NCI-H82 (cell line): ENCODE measurements at places on chromosomes 5 and 9.
A peak's percentile ranks its signal among the peaks of the same experiment; 100 is the strongest.

- DNase-seq: peak; percentile 61
These were observed 197.6 kb downstream of the KDM4C start for GRCh38 chr9:6955251-6955921.

GRCh38 chr9:84886866-84887265, 217.3 kb downstream of the NTRK2 start:
- no peak for DNase-seq

DNA sequence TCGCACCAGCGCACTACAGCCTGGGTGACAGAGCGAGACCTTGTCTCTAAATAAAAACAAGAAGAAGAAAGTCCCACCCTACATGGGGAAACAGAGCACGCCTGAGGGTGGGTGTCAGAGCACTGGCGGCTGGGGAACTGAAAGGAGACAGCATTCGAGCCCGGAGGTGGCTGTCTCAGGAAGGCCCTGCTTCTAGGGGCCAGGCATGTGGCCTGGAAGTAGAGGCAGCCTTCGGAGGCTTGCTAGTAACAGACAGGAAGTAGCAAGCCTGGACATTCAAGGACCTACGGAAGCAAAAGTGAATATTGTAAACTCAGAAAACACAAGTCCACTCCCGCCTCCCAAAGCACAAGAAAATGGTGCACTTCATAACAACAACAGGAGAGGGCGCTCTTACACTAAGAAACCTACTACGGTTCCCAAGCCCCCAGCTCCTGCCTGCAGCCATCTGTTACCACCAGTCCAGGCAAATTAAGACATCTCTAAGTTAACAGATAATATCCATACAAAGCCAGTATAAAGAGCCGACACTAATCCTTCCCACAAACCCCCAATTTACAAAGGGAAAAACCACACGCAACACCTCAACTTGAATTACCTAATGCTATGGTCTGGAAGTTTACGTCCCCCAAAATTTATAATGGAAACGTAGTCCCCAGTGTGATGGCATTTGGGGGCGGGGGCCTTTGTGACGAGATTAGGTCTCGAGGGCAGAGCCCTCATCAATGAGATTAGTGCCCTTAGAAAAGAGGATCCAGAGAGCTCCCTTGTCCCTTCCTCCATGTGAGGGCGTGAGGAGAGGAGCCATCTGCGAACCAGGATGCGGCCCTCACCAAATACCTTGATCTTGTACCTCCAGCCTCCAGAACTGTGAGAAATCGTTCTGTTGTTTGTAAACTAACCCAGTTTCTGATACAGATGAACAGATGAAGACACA, 7.7 kb downstream of the RASGEF1C start:
- DNase-seq: peak; percentile 96

- no peak for DNase-seq
These were observed 67.5 kb upstream of the IRX2 start for GRCh38 chr5:2818936-2819335.

DNA sequence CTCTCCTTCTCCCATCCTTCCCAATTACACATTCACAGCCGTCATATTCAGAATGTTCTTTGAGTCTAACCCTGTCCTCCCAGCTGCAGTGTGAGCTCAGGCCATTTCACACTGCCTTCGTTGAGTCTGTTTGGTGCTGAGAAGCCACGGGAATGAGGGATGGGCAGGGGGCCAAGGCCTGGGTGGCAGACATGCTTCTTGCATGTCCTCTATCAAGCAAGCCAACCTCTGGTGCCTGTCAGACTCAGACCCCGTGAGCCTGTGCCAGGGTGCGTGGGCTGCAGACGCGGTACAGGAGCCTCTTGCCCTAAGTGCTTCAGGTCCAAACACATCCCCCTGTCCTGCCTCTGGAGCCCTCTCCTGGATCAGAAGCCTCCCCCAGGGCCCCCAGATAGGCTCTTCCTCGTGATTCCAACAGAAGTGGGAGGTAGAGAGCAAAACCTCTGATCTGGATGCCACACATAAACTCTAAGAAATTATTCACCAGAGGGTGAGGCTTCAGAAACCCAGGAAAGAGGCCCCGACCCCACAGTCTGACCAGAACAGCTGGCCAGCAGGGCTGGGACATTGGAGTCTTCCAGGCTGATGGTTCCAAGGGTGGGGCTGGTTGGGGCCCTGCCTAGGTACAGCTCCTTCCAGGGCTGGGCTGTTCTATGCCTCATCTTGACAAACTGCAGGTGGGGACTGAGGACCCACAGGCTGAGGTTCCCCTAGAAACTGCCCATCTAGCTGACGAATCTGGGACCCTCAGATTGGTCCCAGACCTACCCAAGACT, 46.7 kb upstream of the CDKN2AIPNL start:
- DNase-seq: no peak

GRCh38 chr9:93960971-93961841, 6.1 kb upstream of the BARX1 start:
- DNase-seq: no peak

- no peak for DNase-seq
These were observed 69.5 kb upstream of the RAD23B start for GRCh38 chr9:107213561-107214028.

GRCh38 chr5:150320044-150320613, 17.4 kb upstream of the ARSI start:
- DNase-seq: peak; percentile 53

GRCh38 chr5:102971676-102972293, 148.2 kb downstream of the GIN1 start:
- peak; percentile 46 for DNase-seq

GRCh38 chr5:40001796-40002195, 577.0 kb upstream of the DAB2 start:
- no peak for DNase-seq

DNA sequence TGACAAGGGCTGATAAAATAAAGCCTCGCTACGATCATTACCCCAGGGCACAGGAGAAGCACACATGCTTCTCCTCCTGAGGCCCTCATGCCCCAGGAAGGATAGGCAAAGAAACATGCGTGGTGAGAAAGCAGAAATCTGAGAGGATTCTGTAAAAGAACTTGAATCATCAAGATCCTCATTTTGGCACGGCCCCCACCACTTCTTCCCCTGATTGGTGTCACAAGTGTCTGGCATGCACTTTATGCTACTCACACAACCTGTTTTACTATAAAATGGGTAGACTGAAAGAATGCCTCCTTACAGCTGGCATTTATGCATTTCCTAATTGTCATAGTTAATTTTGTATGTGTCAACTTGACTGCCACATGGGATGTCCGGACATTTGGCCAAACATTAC, 32.1 kb downstream of the PCA3 start:
- no peak for DNase-seq

DNA sequence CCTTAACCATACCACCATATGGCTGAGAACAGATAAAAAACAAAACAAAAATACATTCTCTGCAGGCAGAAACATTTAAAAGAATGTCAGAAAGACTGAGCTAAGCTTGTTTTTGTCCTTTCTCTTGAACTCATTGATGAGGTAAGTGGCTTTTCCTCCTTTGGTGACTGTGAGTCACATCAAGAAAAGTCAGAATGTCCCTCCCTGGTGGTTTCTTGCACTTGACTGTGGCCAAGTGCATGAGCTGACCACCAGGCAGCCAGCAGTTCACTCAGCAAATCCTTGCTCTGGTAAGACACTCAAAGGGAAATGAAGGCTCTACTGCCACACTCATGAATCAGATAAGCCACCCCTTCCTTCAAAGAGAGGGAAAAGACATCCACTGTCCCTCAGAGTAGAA, 970.9 kb downstream of the TAF11L14 start:
- no peak for DNase-seq

GRCh38 chr5:124825250-124825982, 79.0 kb upstream of the ZNF608 start:
- DNase-seq: peak; percentile 88

DNA sequence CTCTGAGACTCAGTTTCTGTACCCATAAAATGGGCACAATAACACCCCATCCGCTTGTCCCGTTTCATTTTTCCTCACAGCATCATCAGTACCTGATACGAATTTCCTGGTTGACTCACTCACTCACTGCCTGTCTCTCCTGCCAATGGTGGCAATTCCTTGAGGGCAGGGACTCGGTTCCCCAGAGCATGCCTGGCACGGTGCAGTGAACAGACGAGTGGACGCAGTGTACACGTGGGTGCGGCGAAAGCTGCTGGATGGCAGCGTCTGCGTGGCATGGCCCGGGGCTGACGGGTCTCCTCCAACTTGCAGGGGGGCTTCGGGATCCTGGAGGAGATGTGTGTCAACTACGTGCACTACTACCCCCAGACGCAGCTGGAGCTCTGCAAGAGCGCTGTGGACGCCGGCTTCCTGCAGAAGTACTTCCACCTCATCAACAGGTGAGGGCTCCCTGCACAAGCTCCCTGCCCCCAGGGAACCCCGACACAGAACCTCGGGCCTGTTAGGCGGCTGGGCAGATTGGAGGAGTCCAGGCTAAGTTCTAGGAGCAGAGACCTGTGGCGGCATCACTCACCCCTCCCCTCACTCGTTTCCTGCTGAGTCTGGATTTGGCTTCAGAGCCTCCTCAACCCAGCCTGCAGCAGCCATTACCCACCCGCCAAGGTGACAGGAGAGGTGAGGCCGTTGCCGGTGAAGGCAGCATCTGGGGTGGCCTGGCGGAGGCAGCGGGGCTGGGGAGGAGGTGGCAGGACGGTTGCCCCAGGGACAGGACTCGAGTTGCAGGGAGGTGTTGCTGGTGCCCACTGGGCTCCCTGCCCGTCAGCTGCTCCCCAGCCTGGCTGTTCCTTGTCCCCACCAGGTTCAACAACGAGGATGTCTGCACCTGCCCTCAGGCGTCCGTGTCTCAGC, 20.3 kb downstream of the DBH start:
- DNase-seq: no peak

DNA sequence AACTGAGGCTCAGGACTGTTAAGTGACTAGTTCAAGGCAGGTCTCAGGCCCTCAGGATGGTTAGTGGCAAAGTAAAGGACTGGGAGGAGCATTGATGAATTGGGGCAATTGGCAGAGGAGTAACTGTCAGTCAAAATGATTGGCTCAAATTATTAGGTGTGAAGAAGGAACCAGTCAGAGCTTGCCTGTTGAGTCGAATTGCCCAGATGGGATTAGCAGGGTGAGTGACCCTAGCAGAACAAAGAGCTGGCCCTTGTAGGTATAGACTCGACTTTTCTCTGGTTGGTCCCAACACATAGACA, 2.6 kb upstream of the NSD1 start:
- DNase-seq: no peak

DNA sequence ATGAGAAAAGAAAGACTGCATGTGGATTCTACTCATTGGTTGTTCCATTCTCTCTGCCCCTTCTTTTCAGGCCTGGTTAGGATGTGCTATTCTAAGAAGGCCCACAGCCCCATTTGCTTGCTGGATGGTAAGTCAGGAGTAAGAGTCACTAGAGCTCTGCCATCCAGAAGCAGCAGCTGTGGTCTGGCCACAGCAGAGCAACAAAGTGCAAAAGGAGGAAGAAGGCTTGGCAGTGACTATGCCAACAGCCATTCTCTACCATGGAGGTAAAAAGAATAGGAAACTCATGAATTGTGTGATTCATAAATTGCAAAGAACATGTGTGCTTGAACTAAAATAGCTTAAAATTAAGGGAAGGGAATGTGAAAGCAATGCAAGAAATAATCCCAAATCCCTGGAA, 20.9 kb downstream of the KLHL3 start:
- no peak for DNase-seq

- DNase-seq: no peak
These were observed 22.7 kb downstream of the AP3B1 start for GRCh38 chr5:78271766-78272165.

DNA sequence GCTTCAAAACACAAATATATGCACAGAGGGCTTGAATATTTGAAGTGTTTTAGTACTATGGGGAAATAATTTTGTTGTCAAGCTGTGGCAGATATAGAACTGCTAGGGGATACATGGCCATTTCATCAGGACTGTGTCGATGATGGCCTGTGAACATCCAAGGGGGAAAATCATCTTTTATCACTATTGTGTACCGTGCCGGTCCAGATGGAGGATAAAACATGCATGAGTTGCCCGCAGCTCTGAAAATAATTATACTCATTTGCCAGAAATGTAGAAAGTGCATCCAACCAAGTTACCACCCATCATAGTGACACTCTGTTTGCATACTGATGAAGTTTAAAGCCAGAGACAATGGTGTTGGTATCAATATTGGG, 405.9 kb downstream of the ZSWIM6 start:
- DNase-seq: no peak

DNA sequence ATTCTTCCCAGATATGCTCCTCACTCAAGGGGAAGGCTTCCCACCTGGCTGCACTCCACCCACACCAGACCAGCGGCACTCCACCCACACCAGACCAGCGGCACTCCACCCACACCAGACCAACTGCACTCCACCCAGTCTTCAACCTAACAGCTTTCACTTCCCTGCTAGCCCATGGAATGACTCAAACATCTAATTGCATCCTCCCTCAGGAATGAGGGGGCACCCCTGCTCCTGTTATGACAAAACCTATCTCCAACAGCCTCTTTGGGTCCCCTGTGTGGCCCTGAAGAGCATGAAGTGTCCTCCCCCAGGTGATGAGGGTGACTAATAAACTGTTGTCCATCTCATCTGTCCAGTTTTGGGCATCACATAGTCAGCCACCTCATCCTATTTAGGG, 556.6 kb upstream of the TUSC1 start:
- no peak for DNase-seq

DNA sequence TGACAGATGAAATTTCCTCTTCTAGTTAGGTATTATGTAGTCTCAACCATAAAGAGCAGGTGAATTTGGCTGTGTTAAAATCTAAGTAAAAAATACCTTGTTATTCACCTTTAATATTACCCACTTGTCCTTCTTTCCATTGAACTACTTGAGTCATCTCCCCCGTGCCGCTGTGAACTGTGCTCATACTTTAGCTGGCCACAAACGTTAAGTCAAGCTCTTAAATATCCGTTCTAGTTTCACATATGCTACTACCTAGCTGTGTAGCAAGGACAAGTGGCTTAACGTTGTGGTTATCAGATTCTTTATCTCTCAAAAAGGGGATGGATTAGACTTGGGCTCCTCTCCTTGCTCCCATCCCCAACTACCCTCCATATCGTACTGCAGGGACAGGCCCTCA, 110.4 kb downstream of the EFNA5 start:
- DNase-seq: no peak

GRCh38 chr9:7859701-7860334, 60.2 kb upstream of the DMAC1 start:
- no peak for DNase-seq

GRCh38 chr5:130102375-130102774, 198.1 kb downstream of the CHSY3 start:
- no peak for DNase-seq

GRCh38 chr5:85681871-85682270, 935.9 kb upstream of the COX7C start:
- no peak for DNase-seq

DNA sequence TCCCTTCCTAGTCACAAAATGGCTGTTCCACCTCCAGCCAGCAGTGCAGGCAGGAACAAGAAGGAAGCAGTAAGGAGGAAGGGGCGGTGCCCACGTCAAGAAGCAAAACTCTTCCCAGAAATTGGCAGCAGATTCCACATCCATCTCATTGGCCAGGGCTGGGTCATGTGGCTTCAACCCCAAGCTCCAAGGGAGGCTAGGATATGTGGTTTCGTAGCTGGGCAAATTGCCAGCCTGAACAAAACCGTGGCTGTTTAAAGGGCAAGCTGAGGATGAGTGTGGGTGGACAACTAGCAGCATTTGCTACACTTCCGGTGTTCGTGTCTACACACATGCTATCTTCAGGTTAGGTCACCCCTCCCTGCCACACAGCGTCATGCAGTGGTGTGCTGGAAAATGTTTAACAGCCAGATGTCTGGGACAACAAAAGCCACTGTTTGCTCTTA, 92.1 kb upstream of the MAP1B start:
- DNase-seq: no peak

- no peak for DNase-seq
These were observed 314.3 kb downstream of the EBF1 start for GRCh38 chr5:158785397-158785796.
